ENCODE measurements at places on chromosomes 13 and 19. TPM values are rescaled to one million over a fixed set of nuclear protein-coding genes. Genes with fewer than 3 reads are reported as not detected.

DNA sequence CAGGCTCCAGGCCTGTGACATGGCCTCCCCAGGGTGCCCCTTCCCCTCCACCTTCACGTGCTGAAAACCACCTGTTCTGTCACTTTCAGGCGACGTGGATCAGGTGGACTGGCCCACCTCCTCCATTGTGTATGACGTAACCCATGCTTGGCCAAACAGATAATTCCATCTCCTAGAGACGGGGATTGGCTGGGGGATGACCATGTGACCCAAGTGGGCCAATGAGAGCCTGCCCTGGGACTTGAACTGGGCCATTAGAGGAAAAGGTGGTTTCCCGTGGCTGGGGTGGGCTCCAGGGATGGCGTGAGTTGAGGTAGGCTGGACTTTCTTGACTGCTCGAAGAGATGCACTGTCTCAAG lies 3.6 kb upstream of the ADAMTSL5 start:
- H3K36me3 ChIP-seq = no peaks in the 10 kb centered on the region
- peaks cover 9% of the 10 kb centered on the region for H3K4me1 ChIP-seq
- H3K27me3 ChIP-seq = no peaks in the 10 kb centered on the region
- no peak for DNase-seq
- H3K27ac ChIP-seq = no peak overlapping the region
- no peak overlapping the region for H3K4me3 ChIP-seq

Gene TGFBR3L
- total RNA-seq = not detected

GRCh38 chr13:35025314-35025713 lies 83.2 kb downstream of the NBEA start:
- DNase-seq = no peak
- no peaks in the 10 kb centered on the region for H3K36me3 ChIP-seq
- H3K4me3 ChIP-seq = no peak overlapping the region
- H3K27ac ChIP-seq = no peak overlapping the region

DNA sequence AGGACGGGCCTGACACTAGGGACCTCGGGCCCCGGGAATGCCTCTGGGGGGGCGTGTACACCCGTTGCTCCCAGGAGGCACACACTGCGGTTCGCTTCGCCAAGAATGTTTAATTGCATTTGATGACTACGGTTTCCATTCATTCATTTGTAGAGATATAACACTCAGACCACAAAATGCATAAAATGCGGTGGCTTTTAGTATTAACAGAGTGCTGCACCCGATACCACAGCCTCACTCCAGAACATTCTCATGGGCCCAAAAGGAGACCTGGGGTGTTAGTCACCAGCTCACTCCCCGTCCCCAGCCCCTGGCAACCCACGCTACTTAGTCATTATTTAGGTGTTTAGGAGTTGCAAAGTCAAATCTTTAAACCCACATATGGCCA lies 21.8 kb downstream of the HCN2 start:
- no peaks in the 10 kb centered on the region for H3K36me3 ChIP-seq
- peaks cover 9% of the 10 kb centered on the region for H3K27me3 ChIP-seq
- H3K4me1 ChIP-seq = peaks cover 11% of the 10 kb centered on the region
- no peak overlapping the region for H3K4me3 ChIP-seq

Gene ZNF433
- 7.3 TPM for total RNA-seq

Gene SHANK1
- not detected for total RNA-seq

Gene CEACAM8
- not detected for total RNA-seq

Gene PRR20E
- total RNA-seq = not detected

Gene TEX26
- not detected for total RNA-seq

Gene PEX11G
- 0.68 TPM for total RNA-seq

- DNase-seq = peak; percentile 18
- H3K27ac ChIP-seq = peak overlapping the region; percentile 76
- H3K36me3 ChIP-seq = no peaks in the 10 kb centered on the region
Observed at GRCh38 chr19:20431826-20432225, 133.8 kb downstream of the ZNF737 start.

DNA sequence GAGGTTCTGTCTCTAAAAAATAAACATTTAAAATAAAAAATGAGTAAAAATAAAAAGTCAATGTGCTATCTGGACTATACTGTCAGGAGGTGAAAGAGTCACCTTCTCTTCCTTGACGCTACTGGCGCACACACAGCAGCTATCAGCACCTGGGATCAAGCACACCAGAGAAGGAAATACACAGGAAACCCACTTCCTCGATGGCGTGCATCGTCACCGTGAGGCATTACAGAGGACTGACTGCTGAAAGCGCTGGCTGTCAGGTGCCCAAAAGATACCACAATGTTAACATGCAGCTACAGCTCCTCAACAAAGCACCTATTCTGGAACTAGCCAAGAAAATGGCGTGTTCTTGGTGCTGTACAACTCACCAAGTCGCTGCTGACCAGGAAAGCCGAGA lies 6.1 kb downstream of the SLC35E1 start:
- H3K27ac ChIP-seq = peak overlapping the region; percentile 7
- peaks cover 45% of the 10 kb centered on the region for H3K36me3 ChIP-seq
- H3K4me3 ChIP-seq = no peak overlapping the region
- H3K27me3 ChIP-seq = no peaks in the 10 kb centered on the region
- peaks cover 21% of the 10 kb centered on the region for H3K4me1 ChIP-seq
- peak; percentile 72 for DNase-seq

Gene CAB39L
- total RNA-seq = 8.9 TPM

Gene CEBPG
- 23.4 TPM for total RNA-seq

Gene SLITRK5
- not detected for total RNA-seq

GRCh38 chr13:79442221-79442620 lies 36.2 kb upstream of the RBM26 start:
- H3K36me3 ChIP-seq = no peaks in the 10 kb centered on the region
- H3K4me1 ChIP-seq = no peaks in the 10 kb centered on the region
- no peaks in the 10 kb centered on the region for H3K27me3 ChIP-seq

DNA sequence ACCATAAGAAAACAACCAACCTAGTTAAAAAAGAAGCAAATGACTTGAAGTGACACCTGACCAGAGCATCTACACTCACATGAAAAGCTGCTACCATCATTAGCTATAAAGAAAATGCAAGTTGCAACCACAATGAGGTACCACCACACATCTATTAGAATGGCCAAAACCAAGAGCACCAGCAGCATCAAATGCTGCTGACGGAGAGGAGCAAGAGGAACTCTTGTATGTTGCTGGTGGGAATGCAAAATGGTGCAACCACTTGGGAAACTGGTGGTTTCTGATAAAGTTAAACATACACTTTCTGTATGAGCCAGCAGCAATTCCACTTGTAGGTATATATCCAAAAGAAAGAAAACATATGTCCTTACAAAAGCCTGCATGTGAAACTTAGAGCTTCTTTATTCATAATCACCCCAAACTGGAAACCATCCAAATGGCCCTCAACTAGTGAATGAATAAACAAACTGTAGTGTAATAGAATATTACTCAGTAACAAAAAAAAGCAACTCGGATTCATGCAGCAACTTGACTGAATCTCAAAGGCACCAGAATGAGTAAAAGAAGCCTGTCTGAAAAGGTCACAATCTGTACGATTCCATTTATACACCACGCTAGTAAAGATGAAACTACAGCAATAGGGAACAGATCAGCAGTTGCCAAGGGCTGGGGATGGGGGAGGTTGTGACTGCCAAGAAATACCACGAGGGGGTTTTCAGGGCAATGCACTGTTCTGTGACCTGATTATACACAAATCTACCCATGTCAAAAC lies 60.9 kb upstream of the RANBP3 start:
- peaks cover 15% of the 10 kb centered on the region for H3K4me1 ChIP-seq
- DNase-seq = peak; percentile 42
- H3K27me3 ChIP-seq = no peaks in the 10 kb centered on the region
- H3K4me3 ChIP-seq = no peak overlapping the region
- H3K36me3 ChIP-seq = no peaks in the 10 kb centered on the region
- H3K27ac ChIP-seq = no peak overlapping the region

All from B cell (primary cell).